ENCODE measurements at places on chromosomes 4 and X. TPM values are rescaled to one million over a fixed set of nuclear protein-coding genes. Genes with fewer than 3 reads are reported as not detected.

Gene BGN
- 133 TPM for total RNA-seq

Gene AMTN
- total RNA-seq: not detected

Gene NXF3
- not detected for total RNA-seq

Gene FGB
- not detected for total RNA-seq

Gene CYSLTR1
- total RNA-seq: not detected

Gene SULT1E1
- 0.41 TPM for total RNA-seq

Gene TMEM156
- total RNA-seq: 0.18 TPM

GRCh38 chrX:152988536-152989291 is 5.2 kb downstream of the PNMA5 start:
- DNase-seq: no peak

- DNase-seq: no peak
Measured at GRCh38 chr4:89305712-89306437, 1.7 kb downstream of the GPRIN3 start.

DNA sequence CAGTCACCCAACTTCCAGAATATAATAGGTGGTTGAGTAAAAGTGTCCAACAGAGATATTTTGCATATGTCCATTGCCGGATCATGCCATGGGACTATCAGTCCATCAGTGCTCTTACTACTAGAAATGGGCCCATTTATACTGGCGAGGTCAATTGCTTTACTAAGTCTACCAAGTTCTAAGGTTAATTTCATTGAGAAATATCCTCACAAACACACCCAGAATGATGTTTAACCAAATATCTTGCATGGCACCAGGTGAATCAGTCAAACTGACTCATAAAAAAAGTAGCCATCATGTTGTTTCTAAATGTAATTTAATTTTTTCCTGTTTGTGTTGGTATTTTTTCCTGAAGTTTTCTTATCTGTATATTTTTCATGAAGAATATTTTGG is 1217.0 kb downstream of the RAPGEF2 start:
- DNase-seq: no peak

DNA sequence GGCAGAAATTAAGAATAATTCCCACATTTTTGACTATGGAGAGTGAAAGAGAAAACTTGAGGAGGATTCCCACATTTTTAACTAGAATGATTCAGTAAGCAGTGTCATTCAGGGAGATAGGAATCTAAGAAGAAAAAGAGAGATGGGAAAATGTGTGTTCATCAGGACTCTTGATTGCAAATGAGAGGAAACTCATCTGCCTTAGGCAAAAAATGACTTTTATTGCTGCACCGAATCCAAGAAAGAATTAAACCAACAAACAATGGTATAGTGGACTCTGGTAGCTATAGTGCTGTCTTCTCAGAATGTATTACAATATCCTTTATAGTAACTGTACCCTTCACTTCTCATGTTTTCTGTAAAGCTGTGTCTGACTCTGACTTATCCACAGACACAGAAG is 15.0 kb upstream of the TMEM144 start:
- DNase-seq: no peak

DNA sequence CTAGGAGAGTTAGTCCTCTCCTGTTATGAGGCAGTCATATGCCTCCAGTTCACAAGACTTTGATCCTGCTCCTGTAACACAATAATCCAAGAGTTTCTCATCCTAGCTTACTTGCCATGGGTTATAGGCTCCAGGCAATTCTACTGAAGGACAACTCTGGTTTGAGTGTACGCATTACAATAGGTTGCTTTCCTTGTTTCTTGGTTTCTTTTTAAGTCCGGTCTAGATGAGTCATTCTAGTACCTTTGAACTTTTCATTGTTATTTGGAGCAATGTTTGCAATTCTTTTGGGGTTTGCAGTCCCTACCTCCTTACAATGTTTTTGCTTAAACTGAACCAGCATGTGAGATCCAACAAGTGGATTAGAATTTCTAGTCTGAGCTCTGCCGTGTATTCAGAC is 109.1 kb downstream of the ANAPC4 start:
- peak; percentile 67 for DNase-seq

- DNase-seq: no peak
Measured at GRCh38 chr4:8920289-8920965, 48.8 kb upstream of the HMX1 start.

- no peak for DNase-seq
Measured at GRCh38 chrX:136806891-136807410, 26.2 kb upstream of the ARHGEF6 start.

DNA sequence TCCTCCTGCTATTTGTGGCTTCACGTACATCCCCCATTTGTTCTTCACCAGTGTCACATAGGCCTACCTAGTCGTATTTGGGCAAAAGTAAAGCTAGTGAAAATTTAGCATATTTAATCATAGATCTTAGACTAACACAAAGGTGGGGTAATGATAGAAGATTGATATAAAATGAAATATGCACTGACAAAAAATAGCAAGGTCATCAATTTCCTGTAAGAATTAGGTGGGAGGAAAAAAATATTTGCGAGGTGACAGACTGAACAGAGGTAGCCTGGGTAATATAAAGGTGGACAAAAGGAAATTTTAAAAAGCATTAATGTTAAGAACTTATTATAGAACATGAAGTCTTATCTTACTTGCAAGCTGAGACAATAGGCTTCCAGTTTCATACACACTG is 239.9 kb downstream of the PCDH10 start:
- no peak for DNase-seq

Data from fibroblast of the aortic adventitia (primary cell).